ENCODE measurements at places on chromosomes 7 and 10.

GRCh38 chr10:78950656-78951587 lies 117.8 kb upstream of the ZMIZ1 start:
- DNase-seq: no peak

DNA sequence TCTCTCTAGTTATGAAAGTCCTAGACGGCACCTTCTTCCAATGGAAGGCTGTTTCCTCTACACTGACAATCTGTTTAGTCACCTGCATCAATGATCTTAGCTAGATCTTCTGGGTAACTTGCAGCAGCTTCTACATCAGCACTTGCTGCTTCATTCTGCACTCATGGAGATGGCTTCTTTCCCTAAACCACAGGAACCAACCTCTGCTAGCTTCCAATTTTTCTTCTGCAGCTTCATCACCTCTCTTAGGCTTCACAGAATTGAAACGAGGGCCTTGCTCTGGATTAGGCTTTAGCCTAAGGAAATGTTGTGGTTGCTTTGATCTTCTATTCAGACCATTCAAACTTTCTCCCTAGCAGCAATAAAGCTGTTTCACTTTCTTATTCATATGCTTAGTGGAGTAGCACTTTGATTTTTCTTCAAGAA lies 24.6 kb downstream of the NAMPT start:
- no peak for DNase-seq

- DNase-seq: no peak
Measured at GRCh38 chr7:49631960-49632359, 141.5 kb upstream of the VWC2 start.

- no peak for DNase-seq
Measured at GRCh38 chr10:79468015-79468560, 22.7 kb upstream of the ZCCHC24 start.

GRCh38 chr7:16055263-16055976 lies 365.9 kb downstream of the CRPPA start:
- DNase-seq: no peak

GRCh38 chr7:23893942-23894891 lies 184.2 kb downstream of the STK31 start:
- peak; percentile 26 for DNase-seq

DNA sequence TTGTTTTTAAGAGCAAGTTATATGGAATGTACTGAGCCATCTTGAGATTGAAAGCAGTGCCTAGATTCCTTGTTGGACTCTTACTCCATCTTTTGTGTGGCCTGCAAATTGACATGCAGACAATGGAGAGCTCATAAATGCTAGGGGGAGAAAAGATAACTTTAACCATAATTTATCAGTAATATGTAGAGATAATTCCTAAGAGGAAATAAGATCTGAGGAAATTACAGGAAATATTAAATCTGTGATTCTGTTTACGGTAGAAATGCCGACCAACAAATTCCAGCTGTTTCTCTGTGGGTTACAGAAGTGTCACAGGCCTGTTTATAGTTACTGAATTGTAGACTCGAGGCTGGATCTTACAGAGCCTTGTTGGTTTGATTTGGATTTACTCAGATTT lies 348.0 kb downstream of the SUGCT start:
- DNase-seq: no peak

- peak; percentile 77 for DNase-seq
Measured at GRCh38 chr10:71486484-71487114, 89.9 kb downstream of the CDH23 start.
